Activated naive CD4-positive, alpha-beta T cell treated with anti-CD3 and anti-CD28 coated beads for 36 hours (primary cell): ENCODE measurements at places on chromosomes 11 and 22.

DNA sequence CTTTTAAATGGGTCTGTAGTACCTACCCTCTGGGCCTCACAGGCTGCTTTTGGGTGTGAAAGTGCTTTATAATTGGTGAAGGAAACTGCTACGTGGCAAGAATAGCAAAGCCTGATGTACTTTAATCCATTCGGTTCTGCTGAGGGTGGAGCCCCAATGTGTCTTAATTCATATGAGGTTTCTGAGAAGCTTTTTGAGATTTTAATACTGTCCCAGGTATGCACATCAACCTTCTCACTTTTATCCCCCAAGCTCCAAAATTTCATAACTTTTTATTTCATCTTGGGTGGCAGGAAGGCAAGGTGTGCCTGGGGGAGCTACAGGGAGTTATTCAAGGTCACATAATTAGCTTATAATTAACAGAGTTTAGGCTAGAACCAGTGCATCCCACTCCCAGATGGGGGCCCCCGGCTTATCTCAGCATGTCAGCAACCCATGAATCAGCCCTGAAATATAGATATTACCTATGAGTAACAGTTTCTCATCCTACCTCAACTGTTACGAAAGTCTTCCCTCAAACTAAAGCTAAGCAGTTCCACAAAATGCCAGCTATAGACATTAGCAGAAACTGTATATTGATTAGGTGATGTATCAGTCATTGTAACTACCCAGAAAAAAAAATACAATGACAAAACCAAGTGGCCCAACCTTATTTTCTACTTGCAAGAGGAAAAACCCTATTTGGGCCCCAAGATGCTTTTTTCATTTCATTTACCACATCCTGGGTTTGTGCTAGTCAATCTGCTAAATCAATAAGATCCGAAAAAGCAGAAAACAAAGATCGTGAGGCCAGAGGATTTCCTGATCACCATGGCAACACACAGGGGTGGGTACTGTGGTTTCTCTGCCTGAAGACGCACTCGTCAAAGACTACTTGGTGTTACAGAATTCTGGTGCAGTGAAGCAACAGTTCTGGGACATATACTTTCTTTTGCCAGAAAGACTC is 26.7 kb downstream of the CD44 start:
- DNase-seq, result peak; percentile 95

GRCh38 chr11:69376155-69377028 is 82.4 kb downstream of the MYEOV start:
- DNase-seq, result peak; percentile 2

DNA sequence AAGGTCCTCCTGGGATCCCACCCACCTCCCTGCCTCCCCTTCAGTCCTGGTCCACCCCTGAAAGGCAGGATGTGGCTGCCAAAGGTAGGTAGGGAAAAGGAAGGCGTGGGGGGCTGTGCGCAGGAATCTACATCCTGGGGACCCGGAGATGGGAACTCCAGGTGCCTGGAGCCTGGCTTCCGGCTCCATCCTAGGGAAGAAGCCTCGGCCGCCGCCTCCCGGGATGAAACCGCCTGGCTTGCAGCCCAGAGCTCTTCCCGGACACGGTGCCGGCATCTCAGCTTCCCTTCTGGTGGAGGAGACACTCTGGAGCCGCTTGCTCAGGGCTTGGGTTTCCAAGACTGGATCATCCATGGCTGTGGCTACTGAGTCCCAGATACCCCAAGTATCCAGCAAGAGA is 33.3 kb upstream of the PDGFB start:
- no peak for DNase-seq

GRCh38 chr11:10076458-10077141 is 217.4 kb downstream of the SBF2 start:
- peak; percentile 49 for DNase-seq

GRCh38 chr22:30115705-30116104 is 35.4 kb downstream of the HORMAD2 start:
- DNase-seq, result no peak

- DNase-seq, result peak; percentile 82
These were observed 33.0 kb downstream of the MOB2 start for GRCh38 chr11:1453611-1454034.

GRCh38 chr11:6206456-6207180 is 1.3 kb downstream of the C11orf42 start:
- DNase-seq, result no peak

DNA sequence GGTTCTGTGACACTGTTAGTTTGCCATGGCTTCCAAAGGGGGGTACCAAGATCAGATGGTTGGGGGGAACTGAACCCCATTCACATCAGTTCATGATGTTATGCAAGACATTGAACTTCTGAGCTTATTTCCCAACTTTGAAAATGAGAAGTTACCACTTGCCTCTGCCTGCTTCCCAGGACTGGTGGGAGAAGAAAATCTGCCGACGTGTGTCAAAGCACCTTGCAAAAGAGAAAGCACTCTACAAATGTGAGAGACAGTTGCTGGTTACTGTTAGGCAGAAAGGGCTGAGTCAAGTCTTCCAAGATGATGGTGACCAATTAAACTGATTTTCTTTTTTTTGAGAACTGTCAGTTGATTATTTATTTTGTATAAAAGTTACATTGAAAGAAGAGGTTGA is 45.6 kb downstream of the SMCO4 start:
- no peak for DNase-seq

GRCh38 chr11:10288881-10289764 is 4.9 kb downstream of the SBF2 start:
- DNase-seq, result no peak

GRCh38 chr11:2574043-2574552 is 125.7 kb downstream of the KCNQ1OT1 start:
- DNase-seq, result no peak

DNA sequence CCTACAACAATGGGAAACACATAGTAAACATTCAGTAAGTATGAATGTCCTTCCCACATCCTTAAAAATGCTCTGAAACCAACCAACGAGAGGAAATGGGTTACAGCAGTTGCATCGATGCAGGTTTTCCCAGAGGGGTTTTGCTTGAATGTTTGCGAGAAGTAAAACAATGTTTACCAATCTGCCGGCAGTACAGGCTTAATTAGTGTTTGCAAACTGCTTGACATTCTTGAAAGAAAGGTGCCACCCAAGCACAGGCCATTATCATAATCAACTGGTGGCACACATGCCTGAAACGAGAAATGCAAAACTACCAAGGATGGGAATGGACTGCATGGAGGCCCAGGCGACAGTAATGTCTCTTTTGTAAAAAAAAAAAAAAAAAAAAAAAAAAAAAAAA is 27.1 kb upstream of the OPCML start:
- DNase-seq, result no peak

GRCh38 chr22:30426388-30427353 is 1.1 kb downstream of the MTFP1 start:
- peak; percentile 96 for DNase-seq

GRCh38 chr11:102577723-102578122 is 47.2 kb upstream of the MMP7 start:
- DNase-seq, result no peak

DNA sequence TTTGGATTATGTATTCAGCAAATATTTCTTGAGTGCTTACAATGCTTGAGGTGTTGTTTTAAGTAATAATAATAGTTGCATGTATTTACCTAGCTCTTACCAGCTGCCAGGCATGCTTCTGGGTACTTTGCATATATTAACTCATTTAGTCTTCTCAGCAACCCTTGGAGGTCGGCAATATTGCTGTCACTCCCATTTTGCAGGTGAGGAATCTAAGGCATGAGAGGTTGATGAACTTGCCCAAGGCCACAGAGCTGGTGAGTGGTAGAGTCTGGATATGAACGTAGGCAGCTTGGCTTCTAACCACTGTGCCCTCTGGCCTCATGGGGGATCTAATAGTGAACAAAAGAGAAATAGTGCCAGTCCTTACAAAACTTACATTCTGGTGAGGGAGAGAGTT is 92.9 kb downstream of the PARVA start:
- DNase-seq, result no peak

GRCh38 chr11:68567553-68567952 is 107.0 kb downstream of the PPP6R3 start:
- DNase-seq, result no peak

- DNase-seq, result no peak
These were observed 145.8 kb downstream of the APOL5 start for GRCh38 chr22:35863432-35863831.

- DNase-seq, result no peak
These were observed 301.4 kb upstream of the PDGFD start for GRCh38 chr11:104465321-104465720.

DNA sequence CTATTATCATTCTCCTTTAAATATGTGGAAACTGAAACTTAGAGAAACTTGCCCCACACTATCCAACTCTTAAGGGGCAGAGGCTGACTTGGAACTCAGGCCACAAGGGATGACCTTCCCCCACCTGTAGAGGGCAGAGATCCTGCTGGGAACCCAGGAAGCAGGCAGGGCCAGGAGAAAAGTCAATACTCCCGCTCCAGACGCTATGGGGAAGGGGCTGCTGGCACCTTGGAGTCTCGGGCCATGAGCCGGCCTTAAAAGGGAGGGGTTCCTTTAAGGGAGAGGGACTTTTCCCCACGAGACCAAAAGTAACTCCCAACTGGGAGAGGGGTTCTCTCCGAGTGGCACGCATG is 620 bp upstream of the ANO5 start:
- DNase-seq, result no peak

DNA sequence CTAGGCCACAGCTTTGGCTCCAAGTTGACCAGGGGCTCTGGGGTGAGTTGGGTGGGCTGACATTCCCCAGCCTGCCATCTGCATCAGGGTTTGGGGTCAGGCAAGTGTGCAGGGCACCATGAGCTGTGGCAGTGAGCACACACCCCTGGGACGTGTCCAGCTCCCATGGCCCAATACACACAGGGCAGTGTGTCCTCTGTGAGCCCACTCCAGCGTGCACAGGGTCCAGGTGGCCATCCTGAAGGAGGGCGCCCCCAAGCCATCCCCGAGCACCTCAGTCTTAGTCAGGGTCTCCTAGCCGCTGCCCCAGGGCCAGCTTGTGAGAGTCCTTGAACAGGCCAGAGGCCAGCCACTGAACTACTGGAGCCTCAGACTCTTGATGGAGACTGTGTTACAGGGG is 1.2 kb upstream of the FGF3 start:
- DNase-seq, result no peak

- DNase-seq, result no peak
These were observed 12.6 kb downstream of the MED17 start for GRCh38 chr11:93796441-93797231.

DNA sequence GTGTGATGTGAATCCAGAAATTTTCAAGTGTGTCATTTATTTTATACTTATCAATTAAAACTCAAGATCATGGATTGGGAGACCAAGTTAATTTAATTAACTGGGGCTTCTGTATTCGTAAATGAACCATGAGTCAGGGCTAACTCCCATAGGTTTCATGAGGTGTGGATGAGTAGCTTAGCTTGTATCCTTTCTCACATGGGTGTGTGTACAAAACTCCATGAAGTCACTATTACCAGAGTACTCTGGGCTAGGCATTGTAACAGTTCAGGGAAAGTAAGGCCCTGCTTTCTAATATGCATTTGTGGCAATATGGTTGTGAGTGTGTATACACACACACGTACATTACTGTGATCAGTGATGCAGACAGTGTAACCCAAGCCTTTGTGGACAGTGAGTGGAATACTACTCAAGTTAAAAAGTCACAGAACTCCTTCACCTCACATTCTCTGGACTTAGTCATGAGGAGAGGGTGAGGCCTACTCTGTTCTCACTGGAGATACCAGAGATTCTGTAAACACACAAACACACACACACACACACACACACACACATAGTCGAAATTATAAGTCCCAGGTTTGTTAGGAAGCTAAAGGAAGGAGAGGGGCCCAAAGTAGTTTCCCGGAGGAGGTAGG is 3.5 kb downstream of the CNTF start:
- no peak for DNase-seq

GRCh38 chr11:3035333-3035732 is 21.9 kb downstream of the CARS1 start:
- DNase-seq, result no peak

- DNase-seq, result no peak
These were observed 53.0 kb downstream of the MICAL2 start for GRCh38 chr11:12163181-12163941.

DNA sequence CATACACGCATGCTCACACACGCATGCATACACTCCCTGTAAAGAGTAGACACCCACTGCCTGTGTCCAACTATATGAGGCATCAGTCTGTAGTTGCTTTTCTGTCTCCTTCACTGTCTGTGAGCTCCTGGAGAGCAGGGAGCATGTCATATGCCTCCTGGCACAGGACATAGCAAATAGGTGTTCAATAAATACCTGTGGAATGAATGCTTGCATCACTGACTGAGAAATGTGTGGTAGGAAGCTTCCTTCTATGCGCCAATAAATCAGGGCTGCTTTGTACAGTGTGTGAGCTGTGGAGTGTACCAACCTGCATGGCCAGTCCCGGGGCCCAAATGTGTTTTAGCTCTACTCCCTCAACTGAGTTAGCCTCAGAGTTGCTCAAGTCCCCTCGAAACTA is 37.2 kb upstream of the NAV2 start:
- DNase-seq, result no peak

- no peak for DNase-seq
These were observed 177.6 kb upstream of the MTNR1B start for GRCh38 chr11:92791886-92792285.

- DNase-seq, result peak; percentile 62
These were observed 13.8 kb upstream of the DGKZ start for GRCh38 chr11:46333394-46333947.

- peak; percentile 83 for DNase-seq
These were observed 2.5 kb upstream of the CALCA start for GRCh38 chr11:14974515-14975251.

- no peak for DNase-seq
These were observed 15.4 kb upstream of the HYLS1 start for GRCh38 chr11:125872138-125872491.

DNA sequence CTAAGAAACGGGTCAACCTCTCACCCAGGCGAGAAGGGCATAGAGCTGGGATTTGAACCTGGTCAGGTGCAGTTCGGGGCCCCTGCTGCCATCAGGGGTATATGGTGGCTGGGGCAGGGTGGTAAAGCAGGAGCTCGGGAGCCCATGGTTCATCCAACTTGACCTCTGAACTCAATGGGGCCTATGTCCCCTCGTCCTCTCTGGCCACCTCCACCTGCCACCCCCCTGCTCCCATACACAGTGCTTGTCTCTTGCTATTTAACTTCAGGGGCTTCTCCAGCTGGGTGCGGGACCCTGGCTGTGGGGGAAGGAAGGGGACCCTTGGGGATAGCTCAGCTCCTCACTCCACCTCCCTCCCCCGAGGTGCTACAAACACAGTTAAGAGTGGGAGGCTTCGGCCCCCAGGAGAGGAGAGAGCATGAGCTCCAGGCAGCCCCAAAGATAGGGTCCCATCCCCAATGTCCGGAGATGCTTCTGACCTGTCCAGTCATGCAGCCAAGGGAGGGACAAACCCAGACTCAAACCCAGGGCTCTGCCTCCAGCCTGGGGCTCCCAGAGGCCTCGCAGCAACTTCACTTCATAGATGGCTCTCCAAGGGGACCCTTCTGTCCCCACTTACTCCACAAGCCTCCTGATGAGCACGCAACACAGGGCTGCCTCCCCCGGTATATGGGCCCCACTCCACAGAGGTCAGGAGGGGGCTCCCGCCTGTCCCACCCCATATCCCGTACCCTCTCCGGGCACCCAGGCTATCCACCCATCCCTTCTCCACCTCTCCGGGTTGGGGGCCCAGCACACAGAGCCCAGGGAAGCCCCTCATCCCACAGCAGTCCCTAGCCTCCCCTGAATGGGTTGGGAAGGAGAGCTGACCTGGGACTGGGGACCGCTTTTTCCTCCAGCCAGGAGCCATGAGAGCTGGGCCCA is 712 bp downstream of the IL2RB start:
- DNase-seq, result no peak

GRCh38 chr11:32115446-32115845 is 24.6 kb downstream of the RCN1 start:
- DNase-seq, result no peak
